Stimulated activated CD8-positive, alpha-beta memory T cell treated with anti-CD3 and anti-CD28 coated beads, Interleukin-7, amount 100 ng/mL, for 48 hours (primary cell): ENCODE measurements at places on chromosomes 2 and 18.

DNA sequence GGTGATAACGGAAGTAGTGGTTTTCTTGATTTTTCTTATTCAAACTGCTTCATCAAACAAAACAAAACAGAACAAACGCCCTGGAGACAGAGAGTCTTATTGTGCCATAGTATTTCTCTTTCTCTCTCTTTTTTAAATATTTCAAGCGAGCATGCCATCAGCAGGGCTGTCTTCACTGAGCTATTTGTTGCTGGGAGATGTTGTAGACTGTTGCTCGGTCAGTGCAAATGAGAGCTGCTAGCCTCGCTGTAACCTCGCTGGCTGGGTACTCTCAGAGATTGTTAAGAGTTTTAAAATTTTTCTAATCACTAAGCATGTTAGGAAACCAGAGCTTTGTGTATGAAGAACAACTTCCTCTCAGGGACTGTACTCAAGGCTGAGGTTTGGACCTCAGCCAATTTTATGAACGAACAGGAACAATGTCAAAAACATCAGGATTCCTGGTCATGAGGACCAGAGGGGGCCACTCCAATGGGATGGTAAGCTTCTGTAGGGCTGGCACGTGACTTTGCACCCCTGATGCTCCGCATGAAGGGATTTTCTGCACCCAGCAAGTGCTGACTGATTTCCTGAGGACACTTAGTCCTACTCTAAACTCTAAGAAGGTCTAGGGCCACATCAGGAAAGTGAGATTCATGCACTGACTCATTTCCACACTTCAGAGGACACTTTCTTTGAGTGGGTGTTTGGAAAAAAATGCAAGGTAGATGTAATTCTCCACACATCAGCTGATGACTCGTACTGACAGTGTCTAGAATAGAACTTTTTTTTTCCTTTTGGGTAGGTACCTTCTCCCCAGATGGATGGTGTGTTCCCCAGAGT is 59.8 kb upstream of the IL1R1 start:
- peak; percentile 50 for DNase-seq

- no peak for DNase-seq
These were observed 131.4 kb downstream of the BABAM2 start for GRCh38 chr2:28021898-28022297.

DNA sequence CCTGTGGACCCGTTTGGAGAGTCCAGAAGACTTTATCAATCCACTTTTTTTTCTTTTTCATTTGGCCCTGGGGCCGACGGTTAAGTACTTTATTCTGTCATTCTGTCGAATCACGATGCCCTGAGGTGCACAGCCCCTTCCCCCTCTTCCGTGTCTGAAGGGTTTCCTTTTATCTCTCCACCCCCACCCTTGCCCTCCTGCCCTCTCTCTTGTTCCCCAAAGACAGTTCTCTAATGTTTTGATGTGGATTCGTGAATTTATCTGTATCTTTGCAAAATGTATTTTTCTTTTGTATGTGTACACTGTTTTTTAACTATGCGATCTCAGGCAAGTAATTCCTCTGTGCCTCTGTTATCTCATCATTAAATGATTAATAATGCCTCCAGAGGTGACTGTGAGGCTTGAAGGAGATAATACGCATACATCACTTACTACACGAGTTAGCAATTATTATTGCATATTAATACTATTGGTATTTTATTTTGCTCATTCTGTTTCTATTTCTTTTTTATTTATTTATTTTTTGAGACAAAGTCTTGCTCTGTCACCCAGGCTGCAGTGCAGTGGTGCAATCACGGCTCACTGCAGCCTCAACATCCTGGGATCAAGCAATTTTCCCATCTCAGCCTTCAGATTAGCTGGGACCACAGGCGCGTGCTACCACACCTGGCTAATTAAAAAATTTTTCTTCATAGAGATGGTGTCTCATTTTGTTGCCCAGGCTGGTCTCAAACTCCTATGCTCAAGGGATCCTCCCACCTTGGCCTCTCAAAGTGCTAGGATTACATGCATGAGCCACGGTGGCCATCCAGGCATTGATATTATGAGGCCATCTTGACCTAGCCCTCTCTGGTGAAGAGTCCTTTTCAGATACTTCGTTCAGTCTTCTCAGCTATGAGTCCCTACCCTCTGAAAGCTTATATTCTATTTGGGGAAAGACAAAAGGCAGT is 1.4 kb upstream of the CASP8 start:
- peak; percentile 16 for DNase-seq

DNA sequence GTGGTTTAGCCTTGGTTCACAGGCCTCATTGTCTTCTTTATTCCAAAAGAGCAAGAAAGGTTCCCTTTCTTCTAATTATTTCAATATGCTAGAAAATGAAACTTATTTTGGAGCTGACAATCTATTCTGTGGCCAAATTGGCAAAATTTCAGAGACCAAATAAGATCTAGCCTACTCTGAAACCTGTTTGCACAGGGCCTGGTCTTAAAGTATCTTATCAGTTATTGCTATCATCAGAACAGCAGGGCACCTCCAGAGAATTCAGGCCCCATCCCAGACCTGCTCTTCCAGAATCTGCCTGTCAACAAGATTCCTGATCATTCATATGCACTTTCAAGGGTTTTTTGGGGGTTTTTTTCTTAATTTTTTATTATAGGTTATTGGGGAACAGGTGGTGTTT is 198.7 kb downstream of the ANAPC1 start:
- no peak for DNase-seq

DNA sequence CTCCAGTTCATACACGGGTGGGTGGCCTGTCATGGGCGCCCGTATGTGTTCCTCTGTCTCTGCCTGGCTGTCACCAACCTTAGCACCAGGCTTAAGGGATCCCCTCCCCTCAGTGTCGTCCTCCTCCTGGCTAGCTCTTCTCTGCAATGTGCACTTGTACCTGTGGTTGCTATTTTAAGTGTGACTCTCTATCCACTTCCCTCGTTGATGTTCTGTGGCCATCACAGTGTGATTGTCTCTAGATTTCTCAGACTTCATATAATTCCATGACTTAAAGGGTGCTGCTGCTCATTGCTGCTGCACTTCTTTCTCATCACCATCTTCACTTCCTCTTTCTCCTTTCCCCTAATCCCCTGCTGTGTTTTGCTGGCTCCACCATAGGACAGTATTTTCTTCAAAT is 143.4 kb downstream of the EML6 start:
- DNase-seq, result no peak

DNA sequence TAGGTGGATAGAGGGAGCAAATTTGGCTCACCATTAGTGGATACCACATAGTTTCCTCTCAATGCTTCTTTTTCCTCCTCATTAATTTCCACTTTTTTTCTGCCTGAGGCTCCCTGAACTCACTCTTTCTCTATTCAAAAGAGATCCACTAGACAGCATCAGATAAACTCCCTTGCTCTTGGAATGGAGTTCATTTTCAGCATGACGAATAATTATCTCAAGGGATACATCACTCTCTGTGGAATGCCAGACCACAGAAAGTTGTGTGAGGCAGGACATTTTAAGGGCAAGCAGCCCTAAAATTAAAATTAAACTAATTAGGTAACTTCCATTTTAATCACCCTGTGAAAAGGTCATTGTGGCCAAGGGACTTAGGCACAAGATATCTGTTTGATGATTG is 1920.1 kb upstream of the CELF4 start:
- DNase-seq, result no peak

DNA sequence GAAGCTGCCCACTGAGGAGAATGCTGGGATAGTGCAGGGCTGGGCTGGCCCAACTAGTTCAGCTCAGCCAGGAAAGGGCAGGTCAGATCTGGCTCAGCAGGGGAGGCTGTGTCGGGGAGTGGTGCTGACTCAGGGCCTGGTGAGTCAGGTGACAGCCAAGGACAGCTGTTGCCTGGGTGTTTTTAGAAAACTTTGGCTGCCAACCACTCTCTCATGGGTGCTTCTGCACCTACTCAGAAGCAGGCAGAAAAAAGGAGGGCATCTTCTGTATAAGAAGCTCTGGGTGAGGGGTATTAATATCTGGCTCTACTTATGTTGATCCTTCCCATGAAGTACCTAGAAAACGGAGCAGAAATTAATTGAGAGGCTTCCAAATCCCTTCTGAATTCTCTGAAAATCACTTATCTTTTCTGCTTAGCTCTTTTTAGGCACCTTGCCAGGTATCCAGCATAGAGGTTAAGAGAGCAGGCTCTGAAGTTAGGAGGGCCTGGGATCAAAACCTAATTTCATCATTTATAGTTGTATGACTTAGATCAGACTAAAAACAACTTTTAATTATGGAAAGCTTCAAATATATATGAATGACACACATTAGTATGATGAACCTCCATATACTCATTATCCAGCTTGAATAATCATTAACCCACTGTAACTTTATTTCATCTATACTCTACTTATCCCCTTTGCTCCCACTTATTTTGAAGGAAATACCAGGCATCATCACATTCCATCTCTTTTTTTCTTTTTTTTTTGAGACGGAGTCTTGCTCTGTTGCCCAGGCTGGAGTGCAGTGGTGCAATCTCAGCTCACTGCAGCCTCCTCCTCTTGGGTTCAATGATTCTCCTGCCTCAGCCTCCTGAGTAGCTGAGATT is 15.5 kb upstream of the RAB10 start:
- DNase-seq, result no peak

- DNase-seq, result no peak
These were observed 75.1 kb downstream of the ACOXL start for GRCh38 chr2:110807522-110807921.

DNA sequence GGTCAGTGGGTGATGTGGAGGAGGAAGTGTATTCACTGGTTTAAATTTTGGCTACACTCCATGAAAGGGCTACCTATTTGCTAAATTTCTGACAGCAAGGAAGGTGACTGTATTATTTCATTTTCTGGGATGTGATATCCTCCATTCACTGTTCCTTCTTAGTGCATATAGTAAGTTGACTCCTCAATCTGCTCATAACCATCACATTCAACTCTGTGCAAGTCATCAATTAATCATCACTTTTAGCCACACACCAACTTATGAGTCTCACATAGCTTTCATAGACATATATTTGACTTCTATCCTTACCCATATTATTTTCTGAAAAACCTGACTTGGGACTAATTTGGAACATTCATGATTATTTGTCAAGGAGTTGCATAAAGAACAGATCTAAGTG is 16.9 kb downstream of the KLHL41 start:
- no peak for DNase-seq

GRCh38 chr2:133504566-133505505 is 63.4 kb downstream of the NCKAP5 start:
- DNase-seq, result no peak

- DNase-seq, result no peak
These were observed 164.9 kb upstream of the HAAO start for GRCh38 chr2:42957109-42957860.

GRCh38 chr18:77023102-77023782 is 109.3 kb downstream of the MBP start:
- DNase-seq, result no peak

DNA sequence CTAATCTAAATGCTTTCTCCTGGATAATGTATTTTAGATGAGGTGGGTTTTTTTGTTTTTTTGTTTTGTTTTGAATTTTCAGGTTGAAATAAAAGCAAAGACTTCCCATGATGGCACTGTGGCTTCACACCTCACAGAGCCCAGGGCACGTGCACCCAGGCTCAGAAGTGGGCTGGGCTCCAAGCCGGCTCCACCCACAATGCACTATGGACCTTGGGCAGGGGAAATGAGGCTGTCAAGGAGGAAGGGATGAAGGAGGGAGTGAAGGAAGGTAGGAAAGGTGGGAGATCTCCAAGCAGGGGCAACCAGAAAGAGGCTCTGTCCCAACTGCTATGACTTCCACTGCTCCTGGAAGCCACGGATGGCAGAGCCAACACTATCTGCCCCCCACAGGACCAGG is 60.4 kb downstream of the BIN1 start:
- DNase-seq, result no peak

DNA sequence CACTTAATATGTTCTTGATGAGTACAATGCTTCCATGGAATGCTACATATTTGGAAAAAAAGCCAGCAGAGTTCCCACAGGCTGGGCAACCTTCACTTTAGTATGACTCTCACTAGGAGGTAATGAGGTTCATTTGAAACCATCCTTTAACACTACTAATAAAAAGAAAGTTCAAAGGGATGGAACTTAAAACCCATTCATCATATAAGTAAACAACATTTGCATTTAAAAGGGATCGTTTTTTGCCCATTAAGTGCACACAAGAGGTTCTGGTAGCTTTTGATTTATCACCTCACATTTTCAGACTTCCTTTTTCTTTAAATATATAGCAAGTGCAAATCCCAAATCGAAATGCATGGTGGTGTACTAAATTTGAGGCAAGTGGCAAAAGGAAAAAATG is 270.8 kb upstream of the DCC start:
- no peak for DNase-seq

- DNase-seq, result no peak
These were observed 218.5 kb downstream of the LDLRAD4 start for GRCh38 chr18:13437034-13437433.

DNA sequence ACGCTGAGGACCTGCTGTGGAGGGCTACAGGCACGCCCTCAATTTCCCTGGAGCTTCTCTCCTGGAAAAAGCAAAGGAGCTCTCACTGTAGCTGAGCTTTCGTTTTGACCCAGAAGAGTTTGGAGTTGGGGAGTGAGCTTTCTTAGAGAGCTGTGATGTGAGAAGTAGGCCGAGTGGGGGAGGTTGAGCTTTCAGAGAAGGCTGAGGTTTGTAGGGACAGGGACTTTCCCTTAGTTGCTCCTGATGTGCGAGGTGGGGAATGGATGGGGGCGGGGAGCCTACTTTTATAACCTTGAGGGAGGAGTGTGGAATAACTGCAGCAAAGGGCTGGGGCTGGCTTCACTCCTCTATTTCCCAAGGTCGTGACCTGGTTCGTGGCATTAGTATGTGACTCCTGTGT is 47.1 kb downstream of the ZNF532 start:
- no peak for DNase-seq

- DNase-seq, result no peak
These were observed 48.6 kb downstream of the ZDBF2 start for GRCh38 chr2:206323033-206323432.

GRCh38 chr2:145984580-145984979 is 1464.7 kb upstream of the ZEB2 start:
- DNase-seq, result no peak

DNA sequence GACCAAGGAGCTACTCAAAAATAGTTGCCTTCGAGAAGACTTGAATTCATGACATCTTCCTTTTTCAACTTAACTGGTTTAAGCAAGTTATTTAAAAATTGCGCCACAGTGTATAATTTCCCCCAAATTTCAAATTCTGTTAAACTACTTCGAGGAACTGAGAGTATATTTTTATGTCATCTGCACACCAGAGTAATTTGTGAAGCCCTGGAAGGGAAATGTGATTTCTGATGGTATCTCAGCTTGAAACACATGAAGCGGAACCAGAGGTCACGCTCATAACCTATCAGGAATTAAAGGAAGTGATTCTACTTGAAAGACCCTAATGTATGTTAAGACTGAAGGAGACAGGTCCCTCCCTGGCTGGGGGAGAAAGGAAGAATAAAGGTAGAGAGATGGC is 33.9 kb upstream of the DARS1 start:
- DNase-seq, result no peak

- no peak for DNase-seq
These were observed 123.5 kb downstream of the DNAH6 start for GRCh38 chr2:84639751-84640150.
